ENCODE measurements at places on chromosomes 7 and 10. TPM values are rescaled to one million over a fixed set of nuclear protein-coding genes. Genes with fewer than 3 reads are reported as not detected.

Gene TWNK
- total RNA-seq = 13.2 TPM

Gene PDE6C
- not detected for total RNA-seq

Gene SH2D4B
- under 0.01 TPM for total RNA-seq

Gene TRPV6
- under 0.01 TPM for total RNA-seq

Gene DGKI
- under 0.01 TPM for total RNA-seq

Gene CBLL1
- 35.3 TPM for total RNA-seq

Gene CFTR
- total RNA-seq = not detected

Gene PSMG3
- total RNA-seq = 32.0 TPM

Gene BLNK
- 1.3 TPM for total RNA-seq

Data from hematopoietic multipotent progenitor cell (in vitro differentiated cells).